ENCODE measurements at places on chromosomes 5 and 9.

DNA sequence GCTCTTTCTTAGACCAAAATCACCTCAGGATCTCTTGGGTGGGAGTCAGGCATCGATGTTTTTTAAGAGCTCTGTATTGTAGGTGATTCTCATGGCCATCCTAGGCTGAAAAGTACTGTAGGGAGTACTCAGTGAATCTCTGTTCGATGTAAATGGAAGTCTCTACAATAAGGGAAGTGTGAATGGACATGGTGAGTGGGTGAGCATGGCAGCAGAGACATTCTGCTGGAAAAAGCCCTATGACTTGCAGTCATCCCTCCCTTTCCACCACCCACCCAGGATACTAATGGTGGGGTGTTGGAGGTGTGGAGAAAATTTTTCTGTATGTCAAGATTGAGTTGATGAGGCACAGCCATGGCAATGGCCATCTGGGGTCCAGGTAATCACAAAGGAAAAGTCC lies 30.9 kb downstream of the ZNF366 start:
- no peak for DNase-seq

GRCh38 chr9:35085078-35085477 lies 5.3 kb upstream of the FANCG start:
- no peak for DNase-seq

DNA sequence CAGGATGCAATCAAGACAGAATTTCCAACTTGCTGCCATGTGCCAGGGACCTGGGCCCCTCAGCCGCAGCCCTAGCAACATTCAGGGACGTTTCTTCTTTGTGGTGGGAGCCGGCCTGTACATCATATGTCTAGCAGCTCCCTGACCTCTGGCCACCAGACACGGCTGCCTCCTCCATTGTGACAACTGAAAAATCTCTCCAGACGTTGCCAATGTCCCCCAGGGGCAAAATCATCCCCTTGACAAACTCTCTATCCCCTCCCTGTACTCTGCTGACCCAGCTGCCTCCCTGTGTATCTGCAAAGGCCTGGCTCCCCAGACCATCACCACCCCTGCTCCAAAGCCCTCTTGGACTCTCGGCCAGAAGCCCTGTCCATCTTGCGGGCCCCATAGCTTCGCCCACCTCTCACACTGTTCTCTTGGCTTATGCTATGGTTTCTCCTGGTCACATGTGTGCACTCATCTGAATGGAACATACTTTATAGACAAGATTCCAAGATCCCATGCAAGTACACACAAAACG lies 40.8 kb downstream of the BICD2 start:
- no peak for DNase-seq

- no peak for DNase-seq
Observed at GRCh38 chr9:91163773-91164471, 197.8 kb downstream of the AUH start.

DNA sequence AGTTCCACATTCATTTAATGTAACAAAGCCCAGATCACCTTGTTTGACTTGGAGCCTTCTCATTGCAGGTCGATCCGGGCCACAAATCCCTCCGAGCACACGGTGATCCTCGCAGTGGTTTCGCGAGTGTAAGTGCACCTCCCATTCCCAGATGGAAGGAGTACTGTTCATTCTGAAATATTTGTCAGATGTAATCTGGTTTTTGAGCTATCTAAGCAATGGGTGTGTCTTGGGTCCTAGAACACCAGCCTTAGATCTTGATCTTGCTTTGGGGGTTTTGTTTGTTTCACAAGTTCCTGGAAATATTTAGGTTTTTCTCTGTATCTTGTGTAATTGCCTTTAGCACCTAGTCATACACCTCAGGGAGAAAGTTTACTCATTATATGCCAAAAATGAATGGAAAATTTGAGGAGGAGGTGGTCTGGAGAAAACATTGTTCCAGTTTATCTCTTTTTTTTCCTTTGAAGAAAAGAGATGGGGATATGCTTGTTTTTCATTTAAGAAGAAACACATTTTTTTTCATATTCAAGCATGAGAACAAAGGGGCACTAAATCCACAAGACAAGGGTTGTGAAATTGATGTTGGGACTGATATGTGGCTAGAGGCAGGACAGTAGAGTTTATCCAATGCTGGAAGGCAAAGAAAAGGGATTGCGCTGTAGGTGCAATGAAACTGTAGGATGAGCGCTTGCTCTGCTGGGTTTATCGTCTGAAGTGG lies 118.6 kb downstream of the PDE8B start:
- DNase-seq, result no peak

DNA sequence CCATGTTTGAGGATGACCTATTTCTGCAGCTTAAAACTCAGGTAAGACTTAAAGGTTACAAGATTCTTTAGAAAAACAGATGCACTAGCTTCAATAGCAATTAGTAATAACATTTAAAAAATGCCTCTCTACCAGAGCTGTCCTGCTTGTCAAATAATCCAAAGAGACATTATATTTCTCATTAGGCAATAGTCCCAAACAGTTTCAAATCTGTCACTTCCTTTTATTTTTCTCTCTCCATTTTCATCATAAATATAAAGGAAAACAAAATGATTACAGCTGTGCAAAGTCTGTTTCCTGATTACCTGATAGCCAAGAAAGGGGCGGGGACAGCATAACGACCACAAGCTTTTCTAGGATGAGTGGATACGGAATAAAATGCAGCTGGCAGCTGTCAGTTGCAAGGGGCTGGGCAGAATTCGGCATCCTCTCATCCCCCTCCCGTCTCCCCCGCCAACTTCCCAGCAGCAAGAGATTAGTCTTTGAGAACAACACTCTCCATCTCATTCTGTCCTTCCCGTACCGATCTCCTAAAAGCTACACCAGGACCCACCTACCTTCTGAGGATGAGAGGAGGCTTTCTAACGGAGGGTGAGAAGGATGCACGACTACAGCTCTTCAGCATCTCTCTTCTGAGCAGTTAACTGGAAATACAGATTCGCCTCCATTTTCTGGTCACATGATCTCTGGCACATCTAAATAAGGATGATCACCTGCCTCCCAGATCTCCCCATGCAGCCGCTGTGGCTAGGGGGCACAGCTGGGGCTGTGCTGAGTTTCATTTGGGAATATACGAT lies 72.5 kb upstream of the PCA3 start:
- DNase-seq, result no peak

DNA sequence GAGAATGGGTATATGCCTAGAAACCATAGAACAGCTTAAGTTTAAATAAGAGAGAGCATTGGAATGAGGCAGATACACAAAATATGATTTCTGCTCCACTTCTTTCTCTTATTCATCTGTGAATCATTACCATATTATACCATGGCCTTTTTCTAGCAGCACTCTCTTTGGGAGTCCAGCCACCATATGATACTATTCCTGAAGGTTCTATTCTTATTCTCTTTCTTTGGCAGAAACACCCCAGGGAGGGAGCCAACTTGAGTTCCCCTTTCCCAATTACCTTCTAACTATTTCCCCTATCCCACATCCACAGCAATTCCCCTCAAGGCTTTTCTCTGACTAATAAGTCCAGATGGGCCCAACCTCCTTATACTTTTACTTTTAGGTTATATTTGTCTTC lies 55.9 kb downstream of the NDUFAF2 start:
- no peak for DNase-seq
